NCI-H1105 treated with DMSO at 0.1 percent for 48 hours (cell line): ENCODE measurements at places on chromosomes 16 and 17.

DNA sequence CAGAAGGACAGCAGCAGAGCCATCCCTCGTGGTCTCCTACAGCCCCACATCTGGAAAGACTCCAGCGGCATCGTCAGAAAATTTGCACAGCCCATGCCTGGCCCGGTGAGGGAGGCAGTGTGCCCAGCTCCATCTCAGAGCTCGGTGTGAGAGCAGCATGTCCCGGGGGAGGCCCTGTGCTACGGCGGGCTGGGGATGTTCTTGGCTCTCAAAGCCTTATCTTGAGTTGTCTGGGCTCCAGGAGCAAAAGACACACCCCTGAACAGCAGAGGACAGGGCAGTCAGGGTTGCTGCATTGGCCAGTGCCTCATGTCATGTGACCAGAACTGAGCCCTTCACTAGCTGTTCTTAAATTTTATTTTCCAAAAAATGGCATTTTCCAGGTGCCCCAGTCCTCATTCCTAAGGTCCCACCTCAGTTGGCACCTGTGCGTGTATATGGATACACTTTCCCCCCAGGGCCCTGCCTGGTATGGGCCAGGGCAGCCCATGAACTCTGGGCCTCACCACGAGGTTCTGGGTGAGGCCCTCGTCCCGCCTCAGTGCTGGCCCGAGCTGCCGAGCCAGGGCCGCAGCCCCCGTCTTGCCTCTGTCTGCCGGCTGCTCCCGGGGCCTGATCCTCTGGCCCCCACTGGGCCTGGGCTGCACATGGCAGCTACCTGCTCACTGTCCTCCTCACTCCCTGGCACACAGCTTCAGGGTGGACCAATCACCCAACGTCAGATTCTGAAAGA lies 3.0 kb downstream of the NUDT16L1 start:
- DNase-seq: no peak

DNA sequence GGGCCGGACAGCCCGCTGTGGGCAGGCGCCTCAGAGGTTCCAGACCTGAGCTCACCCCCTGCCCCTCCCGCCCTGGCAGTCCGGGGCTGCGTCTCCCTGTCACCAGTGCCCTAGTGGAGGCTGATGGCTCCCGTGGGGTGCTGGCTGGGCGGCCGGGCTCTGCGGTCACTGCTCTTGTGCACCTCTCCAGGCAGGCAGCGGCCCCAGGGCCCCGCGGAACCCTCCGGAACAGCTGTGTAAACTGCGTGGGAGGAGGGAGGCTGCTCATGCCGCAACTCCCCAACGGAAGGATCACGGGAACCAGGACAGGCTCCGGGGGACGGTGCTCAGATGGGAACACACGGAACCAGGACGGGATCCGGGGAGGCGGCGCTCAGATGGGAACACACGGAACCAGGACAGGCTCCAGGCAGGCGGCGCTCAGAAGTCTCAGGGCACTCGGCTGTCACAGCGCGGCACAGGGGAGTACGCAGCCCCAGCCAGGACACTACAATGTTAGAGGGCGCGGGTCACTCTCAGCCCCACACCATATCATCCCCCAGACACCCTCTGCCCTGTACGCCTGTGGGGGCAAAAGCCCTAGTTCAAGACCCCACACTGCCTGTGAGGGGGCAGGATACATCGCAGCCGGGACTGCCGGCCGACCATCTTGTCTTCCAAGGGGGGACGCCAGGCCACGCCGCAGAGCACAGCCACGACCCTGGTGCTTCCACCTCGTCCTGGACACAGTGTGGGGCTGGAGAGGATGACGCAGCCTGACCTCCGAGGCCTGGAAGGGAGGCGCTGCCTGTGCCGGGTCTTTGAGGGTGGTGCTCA lies 74.0 kb upstream of the GNG13 start:
- DNase-seq: no peak

- no peak for DNase-seq
These were observed 1.5 kb upstream of the CMIP start for GRCh38 chr16:81442916-81443687.

DNA sequence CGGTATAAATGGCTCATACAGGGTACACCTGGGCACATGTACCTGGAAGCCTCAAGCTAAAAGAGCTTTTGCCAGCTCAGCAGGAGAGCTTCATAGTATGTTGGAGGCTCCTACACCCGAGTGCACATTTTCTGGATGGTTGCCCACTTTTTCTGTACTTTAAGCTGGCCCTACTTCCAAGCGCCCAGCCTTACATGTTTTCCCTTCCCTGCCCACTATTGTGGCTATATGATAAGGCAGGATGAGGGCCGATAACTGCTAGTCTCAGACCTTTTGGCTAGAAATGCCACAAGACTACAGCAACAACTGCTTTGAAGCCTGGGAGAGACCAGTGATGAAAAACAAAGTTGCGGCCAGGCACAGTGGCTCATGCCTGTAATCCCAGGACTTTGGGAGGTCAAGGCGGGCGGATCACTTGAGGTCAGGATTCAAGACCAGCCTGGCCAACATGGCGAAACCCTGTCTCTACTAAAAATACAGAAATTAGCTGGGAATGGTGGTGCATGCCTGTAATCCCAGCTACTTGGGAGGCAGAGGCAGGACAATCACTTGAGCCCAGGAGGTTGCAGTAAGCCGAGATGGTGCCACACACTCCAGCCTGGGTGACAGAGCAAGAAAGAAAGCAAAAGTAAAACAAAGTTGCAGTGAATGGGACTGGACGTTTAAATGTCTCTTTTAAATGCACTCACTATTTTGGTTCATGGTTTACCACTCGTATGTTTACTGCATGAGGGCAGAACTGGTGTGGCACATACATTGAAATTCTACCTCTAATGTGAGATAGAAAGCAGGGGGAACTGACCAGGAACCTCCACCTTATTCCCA lies 14.2 kb upstream of the MARCHF10 start:
- DNase-seq: no peak

- DNase-seq: no peak
These were observed 9.3 kb downstream of the RIPOR1 start for GRCh38 chr16:67537636-67538591.

DNA sequence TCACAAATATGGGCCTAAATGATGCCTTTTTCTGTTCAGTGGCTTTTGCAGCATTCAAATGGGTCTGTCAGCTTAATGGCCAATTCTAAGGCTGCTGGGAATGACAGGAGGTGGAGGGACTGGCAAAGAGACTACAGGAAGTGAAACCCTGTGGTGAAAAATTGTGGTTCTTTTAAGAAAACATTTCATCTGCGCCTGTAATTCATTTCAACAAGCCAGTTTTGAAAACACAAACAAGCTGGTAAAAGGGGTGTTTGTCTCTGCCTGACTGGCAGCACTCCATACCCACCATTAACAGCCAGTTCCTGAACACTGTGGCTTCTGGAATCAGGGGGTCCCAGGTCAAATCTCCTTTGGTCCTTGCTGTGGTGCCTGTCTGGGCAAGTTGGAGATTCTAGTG lies 3.6 kb upstream of the KDM8 start:
- DNase-seq: no peak

GRCh38 chr16:13426269-13426668 lies 493.7 kb upstream of the ERCC4 start:
- DNase-seq: no peak

DNA sequence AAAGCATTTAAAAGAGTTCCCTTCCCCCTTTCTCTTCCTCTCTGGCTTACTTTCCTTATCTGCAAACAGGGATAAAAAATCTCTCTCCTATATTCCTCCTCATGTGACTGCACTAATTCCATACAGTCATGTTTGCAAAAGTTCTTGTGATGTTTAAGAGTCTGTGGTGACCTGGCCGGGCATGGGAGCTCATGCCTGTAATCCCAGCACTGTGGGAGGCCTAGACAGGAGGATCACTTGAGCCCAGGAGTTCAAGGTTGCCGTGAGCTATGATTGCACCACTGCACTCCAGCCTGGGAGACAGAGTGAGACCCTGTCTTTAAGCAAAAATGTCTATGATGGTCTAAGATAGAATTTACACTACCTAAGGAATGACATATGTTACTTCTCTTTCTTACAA lies 19.6 kb downstream of the NOG start:
- DNase-seq: no peak

- no peak for DNase-seq
These were observed 67.9 kb downstream of the IRX6 start for GRCh38 chr16:55391760-55392375.
